Natural killer cell treated with Interleukin-12 subunit alpha and Interleukin-12 subunit beta and Interleukin-15 and Interleukin-18, amount 100 ng/mL, for 72 hours (primary cell): ENCODE measurements at places on chromosomes 5 and 9. TPM values are rescaled to one million over a fixed set of nuclear protein-coding genes. Genes with fewer than 3 reads are reported as not detected.
A peak's percentile ranks its signal among the peaks of the same experiment; 100 is the strongest.

The CSF1R gene
- not detected for total RNA-seq

The ZNF454 gene
- total RNA-seq, result not detected

The BAAT gene
- total RNA-seq, result 0.07 TPM

The ADGRD2 gene
- not detected for total RNA-seq

The LRRC70 gene
- total RNA-seq, result 3.3 TPM

The N4BP3 gene
- total RNA-seq, result 0.26 TPM

The PDE6A gene
- not detected for total RNA-seq

The CDH18 gene
- total RNA-seq, result not detected

The CDX1 gene
- total RNA-seq, result not detected

The CCNO gene
- total RNA-seq, result not detected

The PCDHA7 gene
- total RNA-seq, result not detected

The ARL15 gene
- 13.0 TPM for total RNA-seq

The DIPK1B gene
- not detected for total RNA-seq

The CLIC3 gene
- total RNA-seq, result 38.2 TPM

The PKD2L2 gene
- not detected for total RNA-seq

The PLCXD3 gene
- total RNA-seq, result not detected

- DNase-seq, result no peak
Observed at GRCh38 chr9:124794902-124795491, 18.1 kb downstream of the OLFML2A start.

DNA sequence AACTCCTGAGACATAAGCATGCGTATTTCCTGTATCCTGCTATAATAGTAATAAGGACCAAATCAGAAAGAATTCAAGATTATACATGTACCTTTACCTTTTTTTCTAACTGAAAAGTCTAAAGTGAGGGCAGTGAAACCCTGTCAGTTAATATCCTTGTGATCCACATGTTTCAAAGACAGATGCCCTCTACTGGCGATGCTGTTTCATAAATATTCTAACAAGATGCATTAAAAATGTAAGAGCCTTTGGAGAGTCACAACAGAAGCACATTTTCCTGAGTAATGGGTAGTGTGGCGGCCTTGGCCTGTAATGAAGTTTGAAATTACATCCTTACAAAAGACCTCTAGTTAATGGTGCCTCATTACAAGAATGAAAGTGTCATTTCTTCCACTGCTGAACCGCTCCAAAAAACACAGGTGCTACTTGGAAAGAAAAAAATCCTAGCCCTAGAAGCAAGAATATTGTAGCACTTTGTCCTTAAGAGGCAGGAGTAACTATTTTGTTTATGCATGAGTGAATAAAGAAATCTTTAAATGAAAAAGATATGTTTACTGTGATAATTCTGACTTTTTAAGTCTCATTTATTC is 232.6 kb downstream of the EPB41L4A start:
- no peak for DNase-seq

DNA sequence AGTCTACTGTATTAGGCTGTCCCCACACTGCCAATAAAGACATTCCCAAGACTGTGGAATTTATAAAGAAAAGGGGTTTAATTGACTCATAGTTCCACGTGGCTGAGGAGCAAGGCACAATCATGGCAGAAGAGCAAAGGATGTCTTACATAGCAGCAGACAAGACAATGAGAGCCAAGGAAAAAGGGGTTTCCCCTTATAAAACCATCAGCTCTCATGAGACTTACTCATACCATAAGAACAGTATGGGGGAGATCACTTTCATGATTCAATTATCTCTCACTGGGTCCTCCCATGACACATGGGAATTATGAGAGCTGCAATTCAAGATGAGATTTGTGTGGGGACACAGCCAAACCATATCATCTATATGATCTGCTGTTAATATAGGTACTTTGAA is 14.8 kb upstream of the FSTL4 start:
- DNase-seq, result no peak

- DNase-seq, result no peak
Observed at GRCh38 chr5:133637206-133637605, 24.9 kb upstream of the FSTL4 start.

- DNase-seq, result no peak
Observed at GRCh38 chr9:121651295-121652020, at the start of gene DAB2IP. Gene DAB2IP, plus strand, starts transcription at chr9:121651634. Its CDS starts 142 bp downstream, at chr9:121651776.

DNA sequence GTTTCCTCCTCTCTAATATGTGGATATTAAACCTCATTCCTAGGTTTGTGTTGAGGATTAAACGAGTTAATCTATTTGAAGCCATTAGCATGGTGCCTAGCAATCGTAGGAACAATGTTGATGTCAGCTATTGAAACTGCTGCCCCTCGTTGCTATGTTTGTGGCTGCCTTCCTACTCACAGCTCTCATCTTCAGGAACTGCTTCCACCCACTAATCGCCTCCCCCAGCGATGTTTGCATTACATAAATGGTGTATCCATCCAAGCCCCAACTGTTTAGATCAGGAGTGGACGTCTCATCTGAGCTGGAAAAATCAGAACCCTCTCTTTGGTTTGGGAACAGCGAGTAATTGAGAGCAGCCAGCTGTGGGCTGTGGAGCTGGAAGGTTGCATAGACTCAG is 416.6 kb downstream of the ARHGEF28 start:
- no peak for DNase-seq

GRCh38 chr9:98222885-98223691 is 30.7 kb upstream of the CORO2A start:
- no peak for DNase-seq

DNA sequence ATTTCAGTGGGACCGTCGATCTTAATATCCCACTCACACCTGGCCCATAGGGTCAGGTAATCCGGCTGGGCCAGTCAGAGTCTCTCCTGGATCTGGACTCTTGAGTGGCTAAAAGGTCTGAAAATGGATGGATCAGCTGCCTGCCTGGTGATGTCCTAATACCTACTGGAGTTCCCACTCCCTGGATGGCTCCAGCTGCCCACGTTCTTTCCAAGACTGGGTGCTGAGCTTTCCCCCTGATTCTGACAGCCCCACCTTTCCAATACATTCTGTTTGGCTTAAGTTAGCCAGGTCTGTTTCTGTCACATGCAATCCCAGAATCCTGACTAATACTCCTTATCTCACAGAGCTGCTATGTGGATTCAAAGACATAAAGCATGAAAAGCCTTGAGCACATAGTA is 10.2 kb downstream of the SH3PXD2B start:
- no peak for DNase-seq

- DNase-seq, result no peak
Observed at GRCh38 chr5:179817890-179818745, 2.6 kb upstream of the SQSTM1 start.

DNA sequence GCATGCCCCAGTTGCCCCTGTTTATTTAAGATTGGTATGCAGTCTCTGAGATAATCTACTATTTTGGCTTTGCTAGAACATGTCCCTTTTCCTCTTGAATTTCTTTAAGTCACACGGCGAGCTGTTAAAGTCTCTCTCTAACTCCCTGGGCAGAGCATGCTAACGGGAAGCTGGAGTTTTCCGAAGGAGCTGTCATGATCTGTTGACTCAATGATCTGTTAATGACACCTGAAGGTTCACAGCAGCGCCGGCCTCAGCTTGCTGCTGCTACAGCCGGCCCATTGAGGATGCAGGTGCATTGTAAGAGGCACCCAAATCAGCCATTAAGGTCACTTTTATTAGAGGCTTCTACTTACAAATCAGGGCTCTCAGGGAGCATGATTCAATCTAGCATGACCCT is 1203.4 kb downstream of the MAT2B start:
- no peak for DNase-seq

DNA sequence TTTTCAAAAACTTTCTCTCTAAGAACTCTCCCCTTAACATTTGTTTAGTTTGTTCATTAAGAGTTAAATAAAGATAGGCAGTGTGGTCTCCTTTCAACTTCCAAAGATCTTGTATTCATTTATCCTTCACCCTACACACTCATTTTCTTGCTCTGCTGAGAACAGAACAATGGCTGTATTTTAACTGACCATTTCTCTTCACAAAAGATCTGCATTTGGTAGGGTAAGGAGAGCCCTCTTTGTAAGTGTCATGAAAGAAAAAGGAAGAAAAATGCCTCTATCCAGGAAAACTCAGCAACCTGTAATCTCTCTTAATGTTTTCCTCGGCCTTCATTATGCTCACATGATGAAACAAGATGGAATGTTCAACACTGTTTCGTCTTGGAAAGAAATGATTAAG is 193.7 kb upstream of the TLE4 start:
- no peak for DNase-seq

DNA sequence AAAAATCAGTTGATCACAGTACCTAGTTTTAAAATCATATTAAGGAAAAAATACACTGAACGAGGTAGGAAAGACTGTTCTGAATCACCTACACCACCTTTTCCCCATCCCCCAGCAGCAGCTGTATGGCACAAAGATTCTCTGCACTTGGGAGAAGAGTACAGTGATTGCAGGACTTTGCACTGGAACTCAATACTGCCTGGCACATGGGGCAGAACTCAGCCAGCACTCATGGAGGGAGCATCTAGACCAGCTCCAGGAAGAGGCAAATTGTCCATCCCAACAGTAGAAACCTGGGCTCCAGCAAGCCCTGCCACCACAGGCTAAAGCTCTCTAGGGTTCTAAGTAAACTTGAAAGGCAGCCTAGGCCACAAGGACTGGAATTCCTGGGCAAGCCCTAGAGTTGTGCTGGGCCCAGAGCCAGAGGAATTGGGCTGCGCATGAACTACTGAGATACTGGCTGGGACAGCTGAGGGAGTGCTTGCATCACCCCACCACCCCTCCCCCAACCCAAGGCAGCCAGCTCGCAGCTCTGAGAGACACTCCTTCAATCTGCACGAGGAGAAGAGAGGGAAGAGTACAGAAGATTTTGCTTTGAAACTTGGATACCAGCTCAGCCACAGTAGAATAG is 654.4 kb upstream of the CDH6 start:
- no peak for DNase-seq

DNA sequence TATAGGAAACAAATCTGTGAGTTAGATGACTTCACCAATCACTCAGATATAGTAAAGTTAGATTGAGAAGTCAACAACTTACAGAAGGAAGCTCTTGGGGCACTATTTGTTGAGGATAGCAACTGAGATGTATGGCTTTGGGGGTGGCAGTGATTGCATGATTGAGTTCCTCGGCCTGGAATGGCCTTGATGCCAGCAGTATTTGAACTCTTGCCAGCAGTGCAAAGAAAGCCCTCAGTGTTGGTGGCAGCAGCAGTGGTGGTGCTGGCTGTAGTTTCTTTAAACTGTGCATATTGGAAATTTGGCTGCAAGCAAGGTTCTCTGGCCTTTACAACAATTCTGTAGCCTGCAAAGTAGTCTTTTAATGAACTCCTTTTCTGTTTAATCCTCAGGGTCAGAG is 41.4 kb upstream of the PJA2 start:
- DNase-seq, result no peak

- DNase-seq, result no peak
Observed at GRCh38 chr5:38673671-38674071, 117.2 kb upstream of the LIFR start.

GRCh38 chr5:82097-82496 is 9.9 kb upstream of the PLEKHG4B start:
- no peak for DNase-seq

GRCh38 chr9:17462869-17463464 is 115.9 kb upstream of the SH3GL2 start:
- no peak for DNase-seq

GRCh38 chr5:31469466-31469865 is 62.4 kb downstream of the DROSHA start:
- no peak for DNase-seq

DNA sequence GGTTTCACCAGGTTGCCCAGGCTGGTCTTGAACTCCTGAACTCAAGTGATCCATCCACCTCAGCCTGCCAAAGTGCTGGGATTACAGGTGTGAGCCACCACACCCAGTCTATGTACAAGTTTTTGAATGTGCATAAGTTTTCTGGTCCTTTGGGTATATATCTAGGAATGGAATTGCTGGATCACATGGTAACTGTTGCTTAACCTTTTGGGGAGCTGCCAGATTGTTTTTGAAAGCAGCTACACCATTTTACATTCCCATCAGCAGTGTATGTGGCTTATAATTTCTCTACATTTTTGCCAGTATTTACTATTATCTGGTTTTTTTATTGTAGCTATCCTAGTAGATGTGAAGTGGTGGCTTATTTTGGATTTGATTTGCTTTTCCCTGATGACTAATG is 8.9 kb upstream of the LNPEP start:
- DNase-seq, result no peak

GRCh38 chr5:115542651-115543364 is 1.8 kb downstream of the FEM1C start:
- no peak for DNase-seq

DNA sequence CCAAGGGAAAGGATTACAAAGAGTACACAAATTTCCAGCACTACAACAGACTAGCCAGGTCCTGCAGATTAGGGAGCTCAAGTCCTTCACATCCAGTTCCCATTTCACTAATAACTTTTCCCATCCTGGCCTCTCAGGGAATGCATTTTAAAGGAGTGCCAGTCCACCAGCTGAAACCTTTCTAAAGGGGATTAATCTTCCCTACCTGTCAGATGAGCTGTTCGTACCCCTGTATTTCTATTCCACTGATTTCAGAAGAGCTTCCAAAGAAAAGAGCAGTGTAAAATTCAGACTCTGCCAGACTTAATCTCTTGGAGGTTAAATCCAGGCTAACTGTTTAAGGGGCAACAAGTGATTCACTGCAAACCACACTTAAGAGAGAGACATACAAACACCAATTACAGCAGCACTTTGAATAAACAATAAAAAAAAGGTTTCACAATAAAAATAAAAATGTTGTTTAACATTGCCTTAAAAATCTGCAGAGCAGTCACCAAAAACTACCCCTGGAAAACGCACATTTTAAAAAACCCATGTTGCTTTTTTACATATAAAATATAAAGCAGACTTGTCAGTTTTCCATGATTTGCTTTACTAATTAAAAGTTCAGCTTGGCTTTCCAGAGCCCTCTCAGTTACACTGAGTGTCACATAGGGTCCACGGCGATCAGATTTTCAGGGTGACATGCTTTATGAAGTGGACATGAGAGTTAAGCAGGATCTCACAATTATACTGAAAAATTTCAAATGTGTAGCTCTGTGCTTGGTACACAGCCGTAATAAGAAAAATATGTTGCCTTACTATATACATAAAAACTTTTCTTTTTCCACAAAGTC is 3.2 kb downstream of the ROR2 start:
- no peak for DNase-seq

DNA sequence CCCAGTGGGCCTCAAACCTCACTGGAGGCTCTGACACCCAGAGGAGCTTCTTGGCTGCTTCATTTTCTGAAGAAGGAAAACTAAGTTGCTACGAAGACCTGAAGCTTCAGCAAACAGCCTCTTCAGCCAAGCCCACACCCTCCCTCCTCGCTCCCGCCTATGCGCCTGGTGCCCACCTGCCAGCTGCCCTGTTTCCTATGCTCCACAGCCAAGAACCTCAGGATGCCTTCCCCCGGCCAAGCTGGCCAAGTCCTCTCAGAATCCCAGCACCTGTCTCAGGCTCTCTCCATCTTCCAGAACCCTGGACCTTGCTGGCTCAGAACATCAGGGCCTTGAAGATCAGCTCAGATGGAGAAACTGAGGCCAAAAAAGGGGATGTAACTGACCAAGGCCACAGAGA is 60.4 kb downstream of the STK10 start:
- DNase-seq, result peak; percentile 28

DNA sequence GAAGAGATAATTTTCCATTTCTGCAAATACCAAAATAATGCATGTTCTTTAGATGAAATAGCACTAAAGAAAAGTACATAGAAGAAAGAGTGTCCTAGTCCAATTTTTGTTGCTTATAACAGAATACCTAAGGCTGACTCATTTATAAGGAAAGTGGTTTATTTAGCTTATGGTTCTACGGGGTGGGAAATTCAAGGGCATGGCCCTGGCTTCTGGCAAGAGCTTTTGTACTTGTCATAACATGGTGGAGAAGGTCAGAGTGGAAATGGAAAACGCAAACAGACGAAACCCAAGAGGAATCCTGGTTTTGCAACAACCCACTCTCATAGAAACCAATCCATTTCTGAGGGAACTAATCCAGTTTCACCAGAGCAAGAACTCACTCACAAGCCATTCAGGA is 283.7 kb downstream of the CSNK1G3 start:
- no peak for DNase-seq
